Mesothelial cell of epicardium (in vitro differentiated cells): ENCODE measurements at places on chromosomes 2 and 18.

DNA sequence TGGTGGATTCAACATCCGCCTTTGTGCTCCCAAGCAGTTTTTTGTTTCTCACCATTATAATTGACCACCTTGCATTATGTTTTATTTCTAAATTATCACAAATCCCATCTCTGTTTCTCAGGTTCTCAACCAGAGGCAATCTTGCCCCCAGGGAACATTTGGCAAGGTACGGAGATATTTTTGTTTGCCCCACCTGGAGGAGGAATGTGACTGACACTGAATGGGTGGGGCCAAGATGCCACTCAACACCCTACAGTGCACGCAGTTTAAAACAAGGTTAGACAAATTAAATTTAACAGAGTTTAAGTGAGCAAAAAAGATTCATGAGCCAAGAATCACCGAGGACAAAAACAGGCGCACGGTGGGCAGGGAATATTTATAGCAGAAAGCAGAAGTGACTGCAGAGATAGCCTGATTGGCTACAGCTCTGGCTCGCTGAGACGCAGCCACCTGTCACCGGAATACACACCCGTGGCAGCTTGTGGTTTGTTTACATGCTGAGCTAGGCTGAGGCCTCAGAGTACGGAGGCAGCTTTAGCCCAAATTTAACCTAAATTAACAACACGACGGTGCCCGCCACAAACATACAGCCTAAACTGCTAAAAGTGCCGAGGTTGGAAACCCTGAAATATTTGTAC, 150.0 kb upstream of the ALKAL2 start:
- H3K27ac ChIP-seq: no peak overlapping the region
- H3K4me1 ChIP-seq: peaks cover 3% of the 10 kb centered on the region
- no peak for DNase-seq
- peaks cover 19% of the 10 kb centered on the region for H3K27me3 ChIP-seq

- H3K4me1 ChIP-seq: peaks cover 64% of the 10 kb centered on the region
- H3K36me3 ChIP-seq: no peaks in the 10 kb centered on the region
- no peak for DNase-seq
- H3K4me3 ChIP-seq: no peak overlapping the region
- peaks cover 12% of the 10 kb centered on the region for H3K27me3 ChIP-seq
Observed at GRCh38 chr18:23143016-23143814, 7.9 kb downstream of the CABLES1 start.

DNA sequence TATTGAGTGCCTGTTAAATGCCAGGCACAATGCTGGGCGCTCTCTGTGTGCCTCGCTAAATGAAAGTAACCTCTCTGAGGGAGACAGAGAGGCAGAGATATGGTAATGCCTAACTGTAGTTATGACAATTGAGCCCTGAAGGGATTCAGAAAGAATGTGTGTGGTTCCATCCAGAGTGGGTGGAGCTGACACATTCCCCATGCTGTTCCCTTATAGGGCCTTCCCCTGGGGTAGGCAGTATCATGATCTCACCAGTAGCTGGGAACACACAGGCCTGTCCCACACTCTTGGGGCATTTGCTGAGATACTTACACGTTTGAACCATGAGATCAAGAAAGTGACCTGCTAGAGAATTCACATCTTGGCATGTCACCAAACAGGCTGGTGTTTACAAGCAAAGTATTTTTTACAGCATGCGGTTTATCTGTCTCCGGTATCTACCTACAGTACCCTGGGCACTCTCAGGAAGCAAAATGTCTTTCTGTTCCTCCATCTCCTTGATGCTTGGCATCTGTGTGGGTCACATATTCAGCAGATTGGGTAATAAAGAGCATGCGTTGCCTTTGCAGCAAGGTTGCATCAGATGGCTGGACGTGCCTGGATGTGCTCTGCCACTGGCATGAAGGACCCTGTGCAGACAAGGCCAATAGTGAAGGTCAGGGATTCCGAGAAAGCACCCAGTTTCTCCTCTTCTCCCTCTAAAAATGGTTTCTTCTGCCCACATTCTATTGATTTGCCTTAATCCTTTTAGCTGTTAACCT, 9.4 kb downstream of the CTIF start:
- H3K4me1 ChIP-seq: peaks cover 62% of the 10 kb centered on the region
- H3K36me3 ChIP-seq: peaks cover 3% of the 10 kb centered on the region
- H3K27ac ChIP-seq: peak overlapping the region; percentile 73
- no peak for DNase-seq
- H3K4me3 ChIP-seq: no peak overlapping the region

GRCh38 chr2:75311993-75312392, 112.7 kb upstream of the TACR1 start:
- no peak for DNase-seq
- no peaks in the 10 kb centered on the region for H3K36me3 ChIP-seq
- no peak overlapping the region for H3K27ac ChIP-seq
- H3K4me1 ChIP-seq: no peaks in the 10 kb centered on the region
- H3K4me3 ChIP-seq: no peak overlapping the region

DNA sequence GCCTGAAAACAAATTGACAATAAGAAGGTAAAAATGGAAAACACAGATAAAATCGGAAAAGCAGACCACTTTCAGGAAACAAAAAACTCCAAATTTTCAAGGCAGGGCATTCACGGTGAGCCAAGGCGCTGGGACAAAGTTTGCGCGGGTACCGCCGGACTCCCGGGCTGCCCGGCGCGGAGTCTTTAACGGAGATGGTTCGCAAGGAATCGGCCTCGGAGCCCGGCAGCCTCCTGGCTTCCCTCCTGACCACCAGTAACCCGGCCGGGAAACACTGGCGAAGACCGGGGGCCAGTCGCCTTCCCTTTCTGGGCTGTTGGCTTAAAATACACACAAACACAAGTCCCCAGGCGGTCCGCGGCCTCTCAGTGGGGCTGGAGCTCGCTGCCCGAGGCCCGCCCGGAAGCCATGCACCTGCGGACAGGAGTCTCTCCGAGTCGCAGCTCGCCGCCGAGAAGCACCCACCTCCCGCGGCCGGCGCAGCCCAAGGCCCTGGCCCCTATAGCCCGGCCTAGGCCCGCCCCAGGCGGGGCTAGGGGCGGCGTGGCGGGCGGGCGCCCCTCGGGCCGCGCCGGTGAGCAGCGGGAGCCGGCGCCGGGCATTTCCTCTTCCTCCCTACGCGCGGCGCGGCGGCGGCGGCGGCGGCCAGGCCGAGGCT, 622 bp upstream of the KCMF1 start:
- peaks cover 38% of the 10 kb centered on the region for H3K4me1 ChIP-seq
- no peaks in the 10 kb centered on the region for H3K27me3 ChIP-seq
- peaks cover 8% of the 10 kb centered on the region for H3K36me3 ChIP-seq
- H3K27ac ChIP-seq: peak overlapping the region; percentile 99
- H3K4me3 ChIP-seq: peak overlapping the region; percentile 84
- peak; percentile 74 for DNase-seq

GRCh38 chr2:151111599-151112278, 149.9 kb downstream of the RBM43 start:
- H3K4me3 ChIP-seq: no peak overlapping the region
- no peaks in the 10 kb centered on the region for H3K27me3 ChIP-seq
- no peaks in the 10 kb centered on the region for H3K4me1 ChIP-seq
- H3K27ac ChIP-seq: no peak overlapping the region
- DNase-seq: no peak
- no peaks in the 10 kb centered on the region for H3K36me3 ChIP-seq

- H3K27ac ChIP-seq: no peak overlapping the region
- no peak overlapping the region for H3K4me3 ChIP-seq
- no peaks in the 10 kb centered on the region for H3K27me3 ChIP-seq
- no peak for DNase-seq
Observed at GRCh38 chr2:74740395-74740740, 86.3 kb downstream of the SEMA4F start.

DNA sequence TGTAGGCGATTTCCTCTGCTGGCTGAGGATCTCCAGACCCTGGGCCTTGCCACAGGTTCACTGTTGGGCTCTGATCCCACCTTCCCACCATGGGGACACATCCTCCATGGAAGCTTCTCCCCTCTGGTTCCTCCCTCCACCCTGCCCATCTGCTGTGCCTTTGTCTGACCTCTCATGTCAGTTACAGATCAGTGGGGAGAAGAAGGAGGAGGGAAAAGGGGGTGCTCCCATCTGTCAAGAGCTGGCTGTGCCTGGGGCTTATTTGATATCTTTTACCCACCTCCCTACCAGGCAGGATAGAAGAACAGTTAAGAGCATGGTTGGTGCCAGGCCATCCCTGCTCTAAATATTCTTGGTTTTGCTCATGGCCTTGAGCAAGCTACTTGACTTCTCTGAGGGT, 12.3 kb upstream of the DNAJB2 start:
- peaks cover 6% of the 10 kb centered on the region for H3K4me1 ChIP-seq
- H3K36me3 ChIP-seq: no peaks in the 10 kb centered on the region
- H3K27ac ChIP-seq: no peak overlapping the region
- no peak overlapping the region for H3K4me3 ChIP-seq
- no peak for DNase-seq

DNA sequence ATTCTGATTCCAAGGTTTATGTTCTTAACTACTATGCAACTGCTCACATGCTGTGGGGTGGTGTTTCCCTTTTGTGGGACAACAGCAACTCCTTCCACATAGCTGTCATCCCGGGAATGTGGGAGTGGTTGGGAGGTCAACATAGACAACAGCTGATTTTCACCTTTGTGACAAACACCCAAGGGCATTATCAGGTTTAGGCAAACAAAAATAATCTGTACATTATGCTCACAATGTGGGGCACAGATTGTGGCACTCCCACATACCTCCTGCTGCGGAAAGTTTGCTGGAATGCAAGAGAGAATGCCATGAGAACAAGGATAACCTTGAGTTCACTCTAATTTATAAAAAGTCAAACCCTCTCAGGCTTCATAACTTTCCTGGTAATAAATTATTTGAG, 582.6 kb downstream of the CNTNAP5 start:
- no peak overlapping the region for H3K27ac ChIP-seq
- H3K4me1 ChIP-seq: no peaks in the 10 kb centered on the region
- DNase-seq: no peak
- no peaks in the 10 kb centered on the region for H3K36me3 ChIP-seq

GRCh38 chr2:156456616-156457015, 20.4 kb downstream of the GPD2 start:
- H3K36me3 ChIP-seq: peaks cover 11% of the 10 kb centered on the region
- no peak overlapping the region for H3K4me3 ChIP-seq
- H3K27ac ChIP-seq: no peak overlapping the region
- no peaks in the 10 kb centered on the region for H3K27me3 ChIP-seq
- DNase-seq: no peak
- peaks cover 6% of the 10 kb centered on the region for H3K4me1 ChIP-seq

DNA sequence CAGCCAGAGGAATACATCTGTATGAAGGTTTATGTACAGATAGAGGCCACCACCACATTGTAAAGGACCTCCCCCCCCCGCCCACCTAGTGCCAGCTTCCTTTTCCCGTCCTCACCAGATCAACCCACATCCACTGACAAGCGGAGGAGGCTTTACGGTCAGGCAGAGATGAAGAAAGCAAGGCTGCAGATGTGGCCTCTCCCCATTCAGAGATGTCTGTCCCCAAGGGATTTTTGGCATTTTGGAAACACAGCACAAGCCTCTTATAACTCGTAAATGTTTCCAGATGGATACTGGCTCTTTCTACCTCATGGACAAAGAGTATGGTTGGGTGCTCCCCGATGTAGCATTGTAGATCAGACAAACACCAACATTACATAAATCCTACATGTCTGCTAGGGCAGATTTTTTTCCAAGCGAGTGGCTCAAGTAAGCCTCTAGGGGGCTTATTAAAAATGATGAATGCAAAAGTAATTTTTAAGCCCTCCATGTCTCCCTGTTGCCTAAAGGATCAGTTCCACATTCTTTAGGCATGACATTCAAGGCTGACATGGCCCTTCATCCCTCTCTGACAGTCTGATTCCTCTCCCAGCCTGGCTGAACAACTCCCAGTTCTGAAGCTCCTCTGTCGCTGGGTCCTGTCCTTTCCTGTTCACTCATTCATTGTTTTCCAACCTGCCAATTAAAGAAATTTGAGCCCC, 11.7 kb downstream of the VIT start:
- no peak for DNase-seq
- peaks cover 6% of the 10 kb centered on the region for H3K36me3 ChIP-seq
- H3K27me3 ChIP-seq: no peaks in the 10 kb centered on the region
- H3K27ac ChIP-seq: peak overlapping the region; percentile 68
- peaks cover 52% of the 10 kb centered on the region for H3K4me1 ChIP-seq

- no peak overlapping the region for H3K4me3 ChIP-seq
- H3K4me1 ChIP-seq: no peaks in the 10 kb centered on the region
- H3K27ac ChIP-seq: no peak overlapping the region
- DNase-seq: no peak
- peaks cover 1% of the 10 kb centered on the region for H3K27me3 ChIP-seq
Observed at GRCh38 chr2:57160976-57161375, 885.6 kb upstream of the VRK2 start.

DNA sequence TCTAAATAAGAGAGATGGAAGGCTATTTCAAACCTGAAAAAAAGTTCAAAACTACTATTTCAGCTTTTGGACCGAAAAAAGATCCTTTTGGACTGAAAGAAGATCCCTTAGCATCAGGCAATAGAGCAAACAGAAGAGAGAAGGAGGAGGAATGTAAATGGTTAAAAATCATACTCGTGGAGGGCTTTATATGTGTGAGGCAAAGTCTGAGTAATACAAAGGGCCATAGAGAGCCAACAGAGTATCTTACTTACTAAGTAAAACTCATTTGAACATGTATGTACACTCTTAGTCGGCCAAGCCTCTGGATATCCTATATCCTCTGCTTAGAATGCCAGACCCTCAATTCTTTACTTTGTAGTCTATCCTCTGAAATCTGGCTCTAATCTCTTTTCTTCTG, 55.7 kb downstream of the ITSN2 start:
- no peaks in the 10 kb centered on the region for H3K27me3 ChIP-seq
- H3K4me3 ChIP-seq: no peak overlapping the region
- H3K27ac ChIP-seq: peak overlapping the region; percentile 23
- no peak for DNase-seq

DNA sequence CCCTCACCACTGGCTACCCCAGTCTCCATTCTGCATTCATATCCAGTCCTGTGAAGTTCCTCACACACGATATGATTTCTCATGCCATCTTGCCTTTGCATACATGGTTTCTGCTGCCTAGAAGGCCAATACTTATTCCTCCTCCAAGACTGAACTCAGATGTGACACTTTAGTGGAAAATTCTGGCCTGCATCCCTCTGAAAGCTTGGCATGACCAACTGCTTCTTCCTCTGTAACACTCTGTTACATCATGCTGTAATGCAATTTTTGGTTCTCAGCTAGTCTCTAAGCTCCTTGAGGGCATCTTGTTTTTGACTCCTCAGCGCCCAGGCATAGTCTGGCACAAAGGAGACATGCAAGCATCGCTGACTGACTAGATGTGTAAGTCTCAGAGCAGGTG, 12.6 kb downstream of the FAM161A start:
- H3K36me3 ChIP-seq: peaks cover 14% of the 10 kb centered on the region
- no peaks in the 10 kb centered on the region for H3K4me1 ChIP-seq
- no peak overlapping the region for H3K27ac ChIP-seq
- no peak for DNase-seq
- no peak overlapping the region for H3K4me3 ChIP-seq
- no peaks in the 10 kb centered on the region for H3K27me3 ChIP-seq

GRCh38 chr2:8317418-8317817, 364.4 kb upstream of the ID2 start:
- peaks cover 5% of the 10 kb centered on the region for H3K27me3 ChIP-seq
- no peak overlapping the region for H3K4me3 ChIP-seq
- peaks cover 23% of the 10 kb centered on the region for H3K4me1 ChIP-seq
- no peak overlapping the region for H3K27ac ChIP-seq
- H3K36me3 ChIP-seq: no peaks in the 10 kb centered on the region

- H3K27ac ChIP-seq: no peak overlapping the region
- H3K4me1 ChIP-seq: no peaks in the 10 kb centered on the region
- peaks cover 3% of the 10 kb centered on the region for H3K27me3 ChIP-seq
- no peak for DNase-seq
Observed at GRCh38 chr2:3929374-3929773, 226.0 kb downstream of the DCDC2C start.
